ENCODE measurements at places on chromosomes 12 and 14.

- DNase-seq: no peak
Measured at GRCh38 chr12:67558775-67559174, 89.8 kb upstream of the DYRK2 start.

DNA sequence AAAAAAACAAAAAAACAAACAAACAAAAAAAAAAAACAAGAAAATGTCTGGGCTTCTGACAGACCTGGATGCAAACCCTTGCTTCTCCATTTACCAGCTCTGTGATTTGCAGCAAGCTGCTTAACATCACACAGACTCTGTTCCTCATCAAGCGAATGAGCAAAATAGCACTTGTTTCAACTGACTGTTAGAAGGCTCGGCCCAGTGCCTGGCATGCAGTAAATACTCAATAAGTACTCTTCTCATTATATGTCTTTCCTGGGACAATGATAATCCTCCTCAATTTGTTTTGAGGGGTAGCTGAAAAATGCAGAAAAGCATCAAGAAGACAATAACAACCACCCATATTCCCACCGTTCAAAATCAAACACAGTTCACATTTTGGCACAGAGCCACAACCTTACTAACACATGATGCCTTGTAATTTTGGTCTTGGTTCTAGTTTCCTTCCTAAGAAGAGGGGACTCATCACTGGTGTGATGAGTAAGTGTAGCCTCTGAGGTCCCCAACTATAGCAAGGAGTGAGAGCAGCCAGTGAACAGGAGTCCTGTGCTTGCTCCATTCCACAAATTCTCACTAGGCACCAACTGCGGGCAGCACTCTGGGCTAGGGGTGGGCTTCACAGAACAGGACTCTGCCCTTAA is 60.4 kb downstream of the TTC7B start:
- no peak for DNase-seq

- DNase-seq: no peak
Measured at GRCh38 chr12:81039231-81039630, 38.6 kb upstream of the ACSS3 start.

DNA sequence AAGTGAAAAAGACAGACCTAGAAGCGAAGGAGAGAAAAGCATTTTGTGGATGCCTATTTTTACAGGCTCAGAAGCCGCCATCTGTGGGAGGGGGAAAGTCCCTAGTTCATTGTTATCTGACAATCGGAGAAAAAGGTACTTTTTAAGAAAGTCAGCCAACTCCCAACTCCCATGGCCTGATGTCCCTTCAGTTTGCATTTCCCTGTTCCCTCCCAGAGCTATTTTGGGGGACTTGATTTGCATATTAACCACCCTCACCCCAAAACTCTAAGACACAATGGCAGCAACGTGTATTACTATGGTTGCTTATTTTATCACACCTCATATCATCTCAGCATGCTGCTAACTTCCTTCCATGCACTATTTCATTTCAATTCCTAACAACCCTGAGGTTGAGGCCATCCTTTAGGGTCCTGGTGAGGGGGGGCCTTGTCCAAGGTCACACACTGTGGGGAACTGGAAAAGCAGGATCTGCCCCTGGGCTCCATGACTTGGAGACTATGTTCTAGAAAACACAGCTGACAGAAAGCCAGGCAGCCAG is 18.7 kb downstream of the HVCN1 start:
- DNase-seq: no peak

DNA sequence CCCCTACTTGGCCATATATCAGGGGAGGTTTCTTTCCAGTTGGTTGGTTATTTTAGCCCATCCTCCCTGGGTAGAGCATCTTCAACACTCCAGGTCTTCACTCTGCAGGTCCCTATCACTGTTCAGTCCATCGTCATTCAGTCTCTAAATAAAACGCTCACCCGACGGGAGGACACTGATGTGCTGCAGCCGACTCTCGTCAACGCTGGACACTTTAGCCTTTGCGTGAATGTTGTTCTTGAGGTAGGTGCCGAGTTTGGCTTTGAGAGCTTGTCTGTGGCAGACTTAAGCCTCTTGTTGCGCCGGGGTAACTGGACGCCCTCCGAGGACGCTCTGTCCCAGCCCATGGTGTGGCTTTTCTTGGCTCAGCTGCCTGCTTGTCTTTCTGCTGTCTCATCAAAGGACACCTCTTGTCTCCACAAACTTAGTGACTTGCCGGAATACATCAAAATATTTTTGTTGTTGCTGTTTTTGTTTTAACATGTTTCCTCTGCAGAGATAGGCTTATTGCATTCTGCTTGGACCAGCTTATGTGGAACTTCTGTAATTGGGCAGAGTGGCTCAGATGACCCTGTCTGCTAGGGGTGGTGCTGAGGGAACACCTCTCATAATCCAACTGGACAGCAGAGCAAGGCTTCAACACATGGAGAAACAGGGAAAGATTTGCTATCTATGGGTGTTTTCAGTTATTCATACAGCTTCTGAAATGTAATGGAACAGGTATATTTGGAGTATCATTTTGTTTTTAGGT is 26.5 kb downstream of the TCTN1 start:
- no peak for DNase-seq

- no peak for DNase-seq
Measured at GRCh38 chr12:69214169-69214568, 25.2 kb upstream of the CPSF6 start.

DNA sequence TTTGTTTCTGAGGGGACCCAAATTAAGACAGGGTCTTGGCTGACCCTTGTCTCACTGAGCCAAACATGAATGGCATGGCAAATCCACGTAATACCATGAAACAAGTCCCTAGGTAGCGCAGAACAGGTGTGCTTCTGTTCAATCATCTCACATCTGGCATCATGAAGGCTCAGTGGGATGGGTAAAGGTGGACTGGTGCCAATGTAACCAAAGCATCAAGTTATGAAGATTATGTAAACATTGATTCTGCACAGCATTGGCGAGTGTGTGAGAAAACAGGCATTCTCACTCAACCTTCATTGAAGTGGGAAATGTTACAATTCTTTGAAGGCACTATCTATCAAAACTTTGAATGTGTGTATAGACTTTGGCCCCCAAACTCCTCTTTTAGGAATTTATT is 41.9 kb downstream of the PTGER2 start:
- no peak for DNase-seq

DNA sequence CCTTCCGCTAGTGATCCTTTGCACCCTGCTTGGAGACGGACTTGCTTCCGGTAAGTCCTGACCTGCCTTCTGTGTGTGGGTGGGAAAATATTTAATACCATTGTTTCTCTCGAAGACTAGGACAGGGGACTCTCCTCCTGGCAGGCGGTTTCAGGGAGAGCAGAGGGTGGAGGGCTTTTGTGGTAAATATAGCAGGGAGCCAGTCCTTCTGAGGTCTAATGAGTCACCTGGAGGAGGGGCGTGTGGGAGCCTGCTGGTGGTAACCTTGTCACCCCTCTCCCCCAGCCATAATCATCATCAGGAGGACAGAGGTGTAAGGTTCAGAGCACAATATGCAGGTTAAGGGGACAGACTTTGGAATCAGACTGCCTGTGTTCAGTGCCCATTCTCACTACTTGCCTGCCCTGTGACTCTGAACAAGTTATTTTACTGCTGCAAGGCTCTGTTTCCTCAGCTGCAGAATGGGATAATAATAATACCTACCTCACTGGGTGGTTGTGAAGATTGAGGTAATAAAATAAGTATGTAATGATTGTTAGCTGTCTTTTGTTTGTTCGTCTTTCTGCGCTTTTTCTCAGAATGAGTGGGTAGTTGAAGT is 47.4 kb downstream of the SUSD6 start:
- DNase-seq: no peak

- no peak for DNase-seq
Measured at GRCh38 chr14:82079553-82079952, 545.9 kb upstream of the SEL1L start.

DNA sequence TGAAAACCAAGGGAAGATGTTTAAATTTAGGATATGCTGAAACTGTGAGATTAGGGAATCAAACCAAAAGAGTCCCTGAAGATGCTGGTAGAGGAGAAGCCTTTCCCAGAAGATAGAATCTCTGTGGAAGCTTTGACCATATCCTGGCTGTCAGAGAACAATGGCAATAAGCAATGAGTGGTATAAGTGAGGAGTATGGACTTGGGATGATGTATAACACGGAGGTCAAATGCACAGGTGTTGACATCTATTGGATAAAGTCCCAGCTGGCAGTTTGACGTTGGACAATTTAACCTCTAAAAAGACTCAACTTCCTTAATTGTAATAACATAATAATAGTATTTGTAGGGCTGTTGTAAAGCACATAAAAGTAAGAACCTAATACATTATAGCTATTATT is 30.1 kb upstream of the CLEC14A start:
- no peak for DNase-seq
